Suppressor macrophage (primary cell): ENCODE measurements at places on chromosomes 4 and X.

DNA sequence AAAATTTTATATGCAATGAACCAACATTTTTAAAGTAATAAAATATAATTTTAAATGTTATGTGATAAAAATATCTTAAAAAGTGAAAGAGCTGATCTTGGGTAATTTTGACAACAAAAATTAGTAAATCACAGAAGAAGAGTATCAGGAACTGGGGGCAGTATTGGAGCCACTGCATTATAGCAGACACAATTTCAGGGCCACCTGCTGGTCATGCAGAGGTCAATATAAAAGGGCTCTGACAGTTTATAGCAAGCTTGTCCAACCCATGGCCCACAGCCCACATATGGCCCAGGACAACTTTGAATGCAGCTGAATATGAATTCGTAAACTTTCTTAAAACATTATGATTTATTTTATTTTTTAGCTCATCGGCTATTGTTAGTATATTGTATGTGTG is 13.0 kb upstream of the LEF1 start:
- no peak for DNase-seq

GRCh38 chr4:54296548-54297203 is 67.6 kb downstream of the PDGFRA start:
- DNase-seq, result no peak

- no peak for DNase-seq
Observed at GRCh38 chr4:141810038-141810711, 173.8 kb downstream of the IL15 start.

GRCh38 chr4:116796022-116796421 is 289.4 kb downstream of the TRAM1L1 start:
- no peak for DNase-seq

- DNase-seq, result no peak
Observed at GRCh38 chr4:88706574-88706973, 8.9 kb upstream of the NAP1L5 start.

DNA sequence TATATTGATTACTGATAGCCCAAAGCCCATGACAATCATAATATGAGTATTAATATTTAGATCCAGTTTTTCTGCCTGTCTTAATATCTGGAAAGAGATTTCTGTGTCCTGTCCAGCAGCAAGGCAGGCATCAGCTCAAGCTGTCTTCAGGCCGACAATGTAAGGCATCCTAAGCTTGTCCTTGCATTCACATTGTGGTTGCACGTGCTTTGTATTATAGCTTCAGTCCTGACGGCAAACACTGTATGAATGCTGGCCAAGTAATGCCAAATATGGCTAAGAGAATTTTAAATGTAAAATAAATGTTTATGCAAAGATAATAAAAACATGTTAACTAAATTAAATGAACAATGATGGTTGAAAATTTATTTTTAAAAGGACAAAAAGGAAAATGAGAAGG is 255.7 kb upstream of the RPS6KA3 start:
- no peak for DNase-seq

DNA sequence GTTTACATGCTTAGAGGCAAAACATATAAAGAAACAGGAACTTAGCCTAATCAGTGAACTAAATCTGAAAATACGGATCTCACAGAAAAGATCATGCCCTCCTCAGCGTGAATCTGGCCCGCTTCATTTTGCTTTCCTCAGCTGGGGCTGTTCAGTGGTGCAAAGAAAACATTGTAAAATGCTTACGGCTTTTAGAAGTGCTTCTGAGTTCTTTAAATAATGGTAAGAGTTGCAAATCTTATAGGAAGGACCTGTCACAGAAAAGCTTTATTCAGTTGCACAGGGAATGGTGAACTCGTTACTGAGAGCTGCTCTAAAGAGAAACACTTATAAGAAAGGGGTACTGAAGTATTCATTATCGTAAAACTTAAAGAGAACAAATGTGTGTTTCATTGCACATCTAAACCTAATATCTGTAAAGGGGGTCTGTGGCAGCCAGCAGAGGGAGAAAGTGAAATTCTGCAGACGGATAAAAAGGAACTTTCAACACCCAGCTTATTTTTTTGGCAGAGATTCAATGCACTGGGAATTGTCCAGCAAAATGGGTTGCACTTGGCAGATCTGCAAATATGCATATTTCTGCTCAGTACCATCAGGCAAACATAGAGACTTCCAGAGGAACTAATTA is 139.2 kb upstream of the ANK2 start:
- peak; percentile 12 for DNase-seq

- no peak for DNase-seq
Observed at GRCh38 chr4:37535872-37536271, 150.3 kb downstream of the RELL1 start.

GRCh38 chr4:830601-831482 is 4.9 kb upstream of the CPLX1 start:
- DNase-seq, result no peak

GRCh38 chr4:22268350-22269025 is 247.4 kb downstream of the ADGRA3 start:
- DNase-seq, result no peak

- no peak for DNase-seq
Observed at GRCh38 chr4:66571145-66571695, 900.9 kb upstream of the EPHA5 start.

GRCh38 chr4:139841464-139842195 is 176.0 kb downstream of the MGST2 start:
- no peak for DNase-seq

DNA sequence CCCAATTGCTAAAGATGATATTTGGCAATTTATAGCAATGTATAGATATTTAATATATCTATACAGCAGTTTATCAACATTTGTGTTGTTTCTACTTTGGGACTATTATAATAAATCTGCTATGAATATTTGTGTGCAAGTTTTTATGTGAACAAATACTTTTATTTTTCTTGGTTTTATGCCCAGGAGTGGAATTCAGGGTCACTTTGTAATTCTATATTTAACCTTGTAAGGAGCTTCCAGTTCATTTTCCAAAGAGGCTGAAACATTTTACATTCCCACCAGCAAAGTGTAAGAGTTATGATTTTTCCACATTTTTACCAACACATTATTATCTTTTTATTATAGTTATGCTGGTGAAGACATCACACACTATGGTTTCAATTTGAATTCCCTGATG is 801.3 kb downstream of the PCDH18 start:
- no peak for DNase-seq

GRCh38 chrX:48918301-48918642 is 552 bp downstream of the PIM2 start:
- DNase-seq, result no peak

DNA sequence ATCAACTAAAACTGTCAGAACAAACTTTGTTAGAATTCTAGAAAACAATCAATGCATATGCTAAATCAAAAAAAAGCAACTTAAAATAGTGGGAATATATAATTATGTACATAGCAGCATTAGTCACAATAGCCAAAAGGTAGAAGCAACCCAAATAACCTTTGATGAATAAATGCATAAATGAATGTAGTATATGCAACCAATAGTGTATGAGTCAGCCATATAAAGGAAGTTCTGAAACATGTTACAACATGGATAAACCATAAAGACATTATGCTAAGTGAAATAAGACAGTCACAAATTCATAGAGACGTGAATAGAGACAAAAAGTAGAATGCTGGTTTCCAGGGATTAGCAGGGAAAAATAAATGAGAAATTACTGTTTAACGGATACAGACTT is 762.8 kb upstream of the INTU start:
- no peak for DNase-seq

DNA sequence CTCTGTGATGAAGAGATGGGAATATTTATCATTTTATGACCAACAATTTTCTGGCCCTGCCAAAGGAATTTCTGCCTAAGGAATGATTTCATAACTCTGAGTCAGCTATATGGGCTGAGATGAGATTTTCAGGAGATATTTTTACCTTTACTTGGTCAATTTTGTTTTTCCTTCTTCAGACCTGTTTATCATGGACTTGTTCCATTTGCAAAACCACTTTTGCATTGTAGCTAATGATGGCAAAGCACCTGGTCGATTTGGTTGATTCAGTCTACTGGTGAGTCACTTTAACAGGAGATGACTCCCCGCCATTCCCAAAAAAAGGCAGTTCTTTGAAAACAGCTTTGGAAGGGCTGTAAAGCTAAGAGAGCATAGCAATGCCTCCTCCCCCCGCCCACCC is 53.3 kb downstream of the TEX13A start:
- no peak for DNase-seq

- no peak for DNase-seq
Observed at GRCh38 chrX:54492340-54492739, 3.7 kb downstream of the FGD1 start.

DNA sequence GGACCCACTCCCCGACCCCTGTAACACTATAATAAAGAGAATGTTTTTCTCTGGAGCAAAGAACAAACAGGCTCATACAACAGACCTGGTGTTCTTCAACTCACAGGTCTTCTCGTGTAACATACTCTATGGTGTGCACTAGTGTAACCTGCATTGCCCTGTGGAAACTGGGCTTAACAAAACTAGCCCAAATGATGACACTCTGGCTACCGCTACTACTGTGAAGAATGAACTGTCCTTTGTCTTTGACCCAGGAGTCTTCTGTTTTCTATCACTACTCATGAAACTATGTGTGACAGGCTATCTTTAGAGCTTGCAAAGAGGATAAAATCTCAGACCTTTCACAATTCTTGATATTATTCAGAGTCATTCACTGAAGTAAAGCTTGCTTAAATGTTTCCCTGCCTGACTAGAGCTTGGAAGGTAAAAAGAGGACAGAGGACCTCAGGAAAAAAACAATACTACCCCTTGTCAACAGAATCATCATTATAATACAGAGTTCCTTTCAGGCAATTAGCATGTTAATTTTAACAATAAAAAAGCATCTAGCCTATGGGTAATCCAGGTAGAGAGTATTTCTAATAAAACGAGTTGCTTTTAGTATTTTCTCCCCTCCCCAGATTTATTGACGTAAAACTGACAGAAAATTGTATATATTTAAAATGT is 59.2 kb downstream of the FSTL5 start:
- no peak for DNase-seq

DNA sequence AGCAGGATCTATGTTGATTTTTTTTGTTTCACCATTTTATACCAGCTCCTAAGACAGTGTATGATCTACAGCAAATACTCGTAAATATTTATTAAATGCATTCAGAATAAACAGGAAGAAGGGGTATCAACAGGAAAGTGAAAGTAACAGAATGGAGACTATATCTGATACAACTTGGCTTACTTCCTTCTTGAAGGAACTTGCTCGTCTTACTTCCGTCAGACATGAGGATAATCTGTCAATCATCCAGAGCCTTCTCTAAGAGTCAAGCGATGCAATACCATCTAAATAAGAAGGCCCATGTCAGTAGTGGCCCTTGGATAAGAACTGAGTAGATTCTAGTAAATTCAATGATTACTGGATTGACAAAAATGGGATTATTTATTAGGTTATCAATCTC is 84.2 kb downstream of the CAMK2D start:
- DNase-seq, result peak; percentile 42

DNA sequence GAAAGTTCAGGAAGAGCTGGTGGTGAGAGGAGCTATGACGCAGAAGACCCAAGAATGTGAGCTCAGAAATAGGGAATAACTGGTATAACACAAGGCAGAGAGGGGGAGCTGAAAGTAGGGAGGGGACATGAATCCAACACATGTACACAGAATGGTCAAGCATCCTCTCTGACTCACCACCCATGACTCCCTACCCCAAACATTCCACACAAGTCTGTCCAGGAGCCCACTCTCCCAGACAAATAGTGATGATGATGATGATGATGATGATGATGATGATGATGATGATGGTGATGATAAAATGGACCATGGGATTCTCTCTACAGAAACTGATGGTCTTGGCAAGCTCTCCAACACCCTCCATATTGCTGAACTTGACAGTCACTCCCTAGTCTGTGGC is 46.4 kb downstream of the NAT8L start:
- no peak for DNase-seq

- peak; percentile 47 for DNase-seq
Observed at GRCh38 chrX:109774706-109775105, 41.6 kb upstream of the ACSL4 start.

DNA sequence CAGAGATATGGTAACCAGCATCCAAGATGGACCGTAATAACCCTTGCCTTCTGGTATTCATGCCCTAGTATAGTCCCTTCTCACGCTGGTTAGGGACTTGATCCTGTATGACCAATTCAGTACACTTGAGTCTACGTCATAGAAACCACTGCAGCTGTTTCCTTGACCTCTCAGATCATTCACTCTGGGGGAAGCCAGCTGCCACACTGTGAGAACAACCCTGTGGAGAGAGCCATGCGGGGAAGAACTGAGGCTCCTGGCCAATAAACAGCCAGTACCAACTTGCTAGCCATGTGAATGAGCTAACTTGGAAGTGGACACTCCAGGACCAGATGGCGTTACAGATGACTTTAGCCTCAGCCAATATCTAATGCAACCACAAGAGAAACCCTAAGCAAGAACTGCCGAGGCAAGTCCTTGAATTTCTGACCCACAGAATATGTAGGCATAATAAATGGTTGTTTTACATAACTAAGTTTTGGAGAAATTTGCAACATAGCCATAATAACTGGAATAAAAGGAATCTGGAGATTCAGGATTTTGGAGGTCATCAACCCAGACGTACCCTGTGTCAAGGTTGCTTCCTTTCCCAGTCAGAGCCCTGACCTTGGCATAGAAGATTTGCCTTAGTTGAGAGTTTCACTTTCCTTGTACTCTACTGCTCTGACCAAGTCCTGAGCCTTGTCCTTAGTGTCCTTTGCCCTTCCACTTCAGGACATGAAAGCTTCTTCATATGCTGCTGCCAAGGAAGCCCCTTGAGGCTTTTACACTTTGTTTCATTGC is 87.3 kb upstream of the ZNF81 start:
- peak; percentile 14 for DNase-seq

DNA sequence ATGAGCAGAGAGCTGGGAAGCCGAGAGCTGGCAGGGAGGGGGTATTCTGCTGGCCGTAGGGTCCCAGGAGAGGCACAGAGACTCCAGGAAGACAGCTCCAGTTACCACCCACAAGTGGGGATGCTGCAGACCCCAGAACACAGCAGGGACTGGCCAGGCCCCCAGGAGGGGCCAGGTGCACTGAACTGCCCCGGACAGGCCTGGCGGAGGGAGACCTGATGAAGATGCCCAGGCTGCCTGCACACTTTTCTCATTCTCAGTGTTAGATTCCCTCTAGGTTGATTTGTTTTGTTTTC is 110.8 kb downstream of the CPZ start:
- no peak for DNase-seq

- no peak for DNase-seq
Observed at GRCh38 chr4:170691168-170691567, 601.4 kb upstream of the AADAT start.

GRCh38 chr4:79225360-79225759 is 100.5 kb downstream of the NAA11 start:
- DNase-seq, result no peak
